A549 (cell line): ENCODE measurements at places on chromosomes 1 and 21. TPM values are rescaled to one million over a fixed set of nuclear protein-coding genes. Genes with fewer than 3 reads are reported as not detected.

- no peak for DNase-seq
Observed at GRCh38 chr1:46594063-46594462, 10.0 kb downstream of the MKNK1 start.

DNA sequence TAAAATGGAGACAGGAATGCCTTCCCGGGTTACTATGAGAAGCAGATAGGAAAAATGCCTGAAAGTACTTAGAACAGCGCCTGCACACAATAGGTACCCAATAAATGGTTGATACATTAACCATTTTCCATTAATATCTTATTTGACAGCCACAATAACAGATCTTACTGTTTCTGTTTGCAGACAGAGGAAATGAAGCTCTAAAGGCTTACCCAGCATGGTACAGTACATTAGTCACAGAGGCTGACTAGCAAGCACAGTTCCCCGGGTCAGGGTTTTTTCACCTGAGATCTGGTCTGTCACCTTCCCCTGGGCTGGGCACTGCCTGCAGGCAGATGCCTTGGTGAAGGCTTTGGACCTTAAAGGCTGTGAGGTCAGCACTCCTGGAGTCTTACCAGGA lies 2.9 kb downstream of the TRIM63 start:
- DNase-seq: no peak

DNA sequence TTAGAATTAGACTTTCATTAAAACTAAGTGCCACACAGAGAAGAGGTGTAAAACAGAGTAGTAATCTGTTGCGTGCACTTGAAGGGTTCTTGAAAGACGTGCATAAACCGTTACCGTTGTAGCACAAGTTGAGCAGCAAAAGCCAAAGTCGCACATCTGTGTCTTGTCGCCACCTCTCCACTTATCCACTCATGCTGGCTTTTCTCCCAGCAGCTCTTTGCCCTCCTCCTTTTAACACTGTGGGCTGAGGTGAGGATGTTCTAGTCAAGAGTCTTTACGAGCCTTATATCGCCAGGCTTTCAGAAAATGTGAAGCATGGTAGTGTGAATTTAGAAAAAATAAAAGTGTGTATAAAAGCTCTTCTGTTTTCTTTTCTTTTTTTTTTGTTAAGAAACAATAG lies 48.0 kb downstream of the NR5A2 start:
- DNase-seq: no peak

GRCh38 chr1:8356256-8357209 lies 38.6 kb downstream of the SLC45A1 start:
- no peak for DNase-seq

DNA sequence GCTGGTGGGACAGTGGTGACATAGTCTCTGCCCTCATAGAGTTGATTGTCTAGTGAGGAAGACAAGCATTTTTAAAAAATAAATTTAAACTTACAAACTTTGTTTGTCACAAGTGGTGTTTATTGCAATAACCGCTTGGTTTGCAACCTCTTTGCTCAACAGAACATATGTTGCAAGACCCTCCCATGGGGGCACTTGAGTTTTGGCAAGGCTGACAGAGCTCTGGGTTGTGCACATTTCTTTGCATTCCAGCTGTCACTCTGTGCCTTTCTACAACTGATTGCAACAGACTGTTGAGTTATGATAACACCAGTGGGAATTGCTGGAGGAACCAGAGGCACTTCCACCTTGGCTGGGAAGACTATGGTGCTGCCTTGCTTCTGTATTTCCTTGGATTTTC lies 58.4 kb downstream of the LAMC2 start:
- DNase-seq: no peak

DNA sequence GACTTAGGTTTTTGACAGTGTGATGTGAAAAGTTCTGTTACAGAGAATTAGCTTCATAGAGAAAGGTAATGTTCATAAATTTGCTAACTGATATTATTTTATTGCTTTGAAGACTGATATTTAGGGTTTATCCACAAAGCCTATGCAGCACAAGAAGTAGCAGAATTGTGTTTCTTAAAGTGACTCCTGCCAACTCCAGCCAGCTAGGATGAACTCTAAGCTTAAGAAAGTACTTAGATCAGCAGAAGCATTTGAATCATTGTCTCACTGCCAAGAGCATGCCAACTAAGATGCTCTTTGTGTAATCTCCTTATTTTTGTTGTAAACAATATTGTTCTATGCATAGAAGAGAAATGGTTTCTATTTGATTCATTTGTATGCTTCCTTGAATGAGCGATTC lies 589.4 kb upstream of the ADGRL4 start:
- DNase-seq: no peak

DNA sequence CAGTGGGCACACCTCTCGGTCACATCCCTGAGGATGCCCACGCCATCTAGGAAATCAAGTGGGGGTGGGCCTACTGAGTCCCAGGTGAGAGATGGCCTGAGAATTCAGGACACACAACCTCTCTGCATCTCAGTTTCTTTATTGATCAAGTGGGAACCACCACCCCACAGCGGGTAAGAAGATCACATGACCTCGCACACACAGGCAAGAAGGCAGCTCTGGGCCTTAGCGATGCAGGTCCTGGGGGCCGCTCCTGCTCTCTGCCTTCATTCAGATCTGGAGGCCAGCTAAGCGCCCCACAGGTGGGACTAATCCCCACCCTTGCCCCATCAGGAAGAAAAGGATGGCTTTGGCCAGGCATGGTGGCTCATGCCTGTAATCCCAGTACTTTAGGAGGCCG lies 63.2 kb downstream of the PGBD5 start:
- no peak for DNase-seq

GRCh38 chr21:15706696-15707095 lies 23.1 kb upstream of the USP25 start:
- peak; percentile 66 for DNase-seq

SLC25A34 gene
- polyA plus RNA-seq: 0.19 to 0.31 TPM (median 0.26 TPM) in 3 replicates
